ENCODE measurements at places on chromosomes 5 and 9.

GRCh38 chr9:97740848-97741821, 44.0 kb upstream of the XPA start:
- DNase-seq = no peak

DNA sequence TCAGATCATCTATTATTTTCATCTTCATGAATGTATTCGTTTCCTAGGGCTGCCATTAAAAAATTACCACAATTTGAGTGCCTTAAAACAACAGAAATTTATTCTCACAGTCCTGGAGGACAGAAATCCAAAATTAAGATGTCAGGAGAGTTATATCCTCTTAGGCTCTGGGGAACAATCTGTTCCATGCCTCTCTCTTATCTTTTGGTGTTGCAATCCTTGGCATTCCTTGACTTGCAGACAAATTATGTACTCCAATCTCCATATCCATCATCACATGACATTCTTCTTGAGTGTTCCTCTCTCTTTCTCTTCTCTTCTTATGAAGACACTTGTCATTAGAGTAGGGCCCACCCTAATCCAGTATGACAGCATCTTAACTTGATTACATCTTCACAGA, 339.4 kb downstream of the EFNA5 start:
- no peak for DNase-seq

DNA sequence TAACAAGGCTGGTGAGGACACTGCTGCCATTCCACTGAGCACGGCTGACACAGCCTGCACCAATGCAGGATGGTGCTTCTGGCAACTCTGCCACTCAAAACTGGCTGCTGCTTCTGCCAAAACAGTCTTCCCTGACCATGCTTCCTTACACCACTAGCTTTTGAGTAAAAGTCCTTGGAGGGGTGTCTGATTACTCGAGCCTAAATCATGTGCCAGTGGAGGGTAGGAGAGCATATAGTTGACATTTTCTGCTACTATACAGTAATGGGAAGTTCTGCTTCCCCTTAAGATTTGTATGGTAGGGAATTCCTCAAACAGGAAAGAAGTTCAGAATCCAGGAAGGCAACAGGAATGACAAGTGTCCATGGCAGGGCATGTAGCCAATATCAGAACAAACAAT, 12.2 kb upstream of the PJA2 start:
- no peak for DNase-seq

DNA sequence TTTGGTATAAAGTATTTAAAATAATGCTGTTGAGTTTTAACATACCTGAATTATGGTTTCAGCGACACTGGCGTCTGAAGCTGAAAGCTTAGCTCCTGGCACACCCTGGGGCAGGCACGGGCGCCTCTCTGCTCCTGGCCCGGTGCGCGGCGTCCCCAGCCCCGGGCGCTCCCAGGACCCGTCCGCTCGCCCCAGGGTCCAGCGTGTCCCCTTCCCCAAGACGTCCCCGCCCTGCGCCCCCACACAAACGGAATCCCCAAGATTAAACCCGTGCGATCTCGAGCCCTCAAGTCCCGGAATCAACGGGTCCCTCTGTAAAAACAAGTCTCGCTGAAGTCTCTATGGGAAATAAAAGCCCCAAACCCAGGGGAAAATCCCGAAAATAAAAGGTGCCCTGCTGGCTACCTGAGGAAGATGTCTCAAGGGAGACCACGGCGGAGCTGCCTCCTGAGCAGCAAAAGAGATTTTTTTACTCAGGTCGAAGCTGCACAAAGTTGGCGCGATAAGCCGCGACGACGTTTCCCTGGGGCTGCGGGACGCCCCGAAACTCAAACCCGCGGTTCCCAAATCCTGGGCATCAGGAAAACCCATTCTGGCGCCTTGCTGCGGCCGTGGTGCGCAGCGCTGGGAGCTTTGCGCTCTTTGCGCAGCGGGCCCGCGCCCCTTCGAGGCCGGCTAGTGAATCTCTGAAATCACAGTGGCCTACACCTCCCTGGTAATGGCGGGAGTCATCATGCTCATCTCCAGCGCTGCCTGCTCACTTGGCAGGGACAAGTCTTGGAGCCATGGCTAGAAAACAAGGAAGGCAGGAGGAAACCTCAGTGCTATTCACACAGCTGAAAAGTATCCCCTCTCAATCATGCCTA, 6.3 kb upstream of the IFNA8 start:
- no peak for DNase-seq

GRCh38 chr5:141913560-141914198, 10.0 kb upstream of the DELE1 start:
- no peak for DNase-seq

DNA sequence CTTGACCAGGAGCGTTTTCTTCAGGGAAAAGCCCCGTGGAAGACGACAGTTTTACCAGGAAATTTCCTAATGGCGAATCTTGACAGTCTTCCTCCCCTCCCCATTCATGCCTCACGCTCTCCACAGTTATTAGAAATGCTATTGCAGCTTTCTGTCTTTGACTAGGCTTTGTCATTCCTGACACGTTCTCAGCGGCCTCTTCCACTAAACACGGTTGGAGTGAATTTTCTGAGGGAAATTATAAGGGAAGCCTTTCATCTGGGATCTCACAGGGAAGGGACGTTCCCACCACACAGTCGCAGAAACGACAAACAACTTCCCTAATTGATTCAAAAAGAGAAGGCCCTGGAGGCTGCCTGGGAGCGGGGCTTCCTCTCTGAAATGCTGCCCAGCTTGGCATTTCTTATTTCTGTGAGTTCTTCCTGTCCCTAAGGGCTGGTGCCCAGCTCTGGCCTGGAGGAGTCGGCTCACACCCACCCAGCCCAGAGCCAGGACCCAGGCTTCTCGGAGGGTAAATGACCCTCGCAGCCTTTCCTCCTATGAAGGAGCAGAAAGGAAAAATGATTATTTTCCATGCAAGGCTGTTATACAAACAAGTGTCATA, 57.1 kb upstream of the PPP1R26 start:
- DNase-seq = no peak

GRCh38 chr5:77851176-77852067, 75.3 kb upstream of the TBCA start:
- no peak for DNase-seq
